ENCODE measurements at places on chromosomes 1 and 21.

GRCh38 chr1:200391747-200392146 is 18.1 kb downstream of the ZNF281 start:
- DNase-seq, result no peak

- DNase-seq, result no peak
Observed at GRCh38 chr1:46072975-46073374, 59.5 kb downstream of the PIK3R3 start.

- no peak for DNase-seq
Observed at GRCh38 chr1:153277852-153278251, 18.4 kb downstream of the LORICRIN start.

DNA sequence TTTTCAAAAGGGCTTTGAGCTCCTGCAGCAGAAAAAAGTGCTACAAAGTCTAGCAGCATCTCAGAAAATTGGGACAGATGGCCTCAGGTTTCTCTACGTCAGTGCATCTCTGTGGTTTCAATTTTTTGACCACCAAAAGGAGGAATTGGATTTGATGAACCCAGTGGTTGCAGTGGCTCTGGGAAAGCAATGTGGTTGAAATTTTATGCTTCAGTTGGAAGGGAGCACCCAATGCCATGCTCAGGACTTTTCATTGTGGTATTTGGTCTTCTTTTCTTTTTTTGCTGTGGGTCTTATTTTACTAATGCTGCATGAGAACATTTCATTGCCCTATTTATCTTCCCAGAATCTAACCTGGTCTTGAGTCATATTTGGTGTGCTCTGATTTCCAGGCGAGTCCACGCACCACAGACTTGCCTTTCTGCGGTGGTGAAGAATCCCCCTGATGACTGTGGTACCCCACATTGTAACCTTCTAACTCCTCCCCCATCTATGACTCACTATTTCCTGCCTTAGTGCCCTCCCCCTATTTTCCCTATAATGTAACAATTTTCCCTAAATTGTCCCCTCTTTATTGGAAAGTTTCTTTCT is 56.7 kb downstream of the S1PR1 start:
- DNase-seq, result no peak

DNA sequence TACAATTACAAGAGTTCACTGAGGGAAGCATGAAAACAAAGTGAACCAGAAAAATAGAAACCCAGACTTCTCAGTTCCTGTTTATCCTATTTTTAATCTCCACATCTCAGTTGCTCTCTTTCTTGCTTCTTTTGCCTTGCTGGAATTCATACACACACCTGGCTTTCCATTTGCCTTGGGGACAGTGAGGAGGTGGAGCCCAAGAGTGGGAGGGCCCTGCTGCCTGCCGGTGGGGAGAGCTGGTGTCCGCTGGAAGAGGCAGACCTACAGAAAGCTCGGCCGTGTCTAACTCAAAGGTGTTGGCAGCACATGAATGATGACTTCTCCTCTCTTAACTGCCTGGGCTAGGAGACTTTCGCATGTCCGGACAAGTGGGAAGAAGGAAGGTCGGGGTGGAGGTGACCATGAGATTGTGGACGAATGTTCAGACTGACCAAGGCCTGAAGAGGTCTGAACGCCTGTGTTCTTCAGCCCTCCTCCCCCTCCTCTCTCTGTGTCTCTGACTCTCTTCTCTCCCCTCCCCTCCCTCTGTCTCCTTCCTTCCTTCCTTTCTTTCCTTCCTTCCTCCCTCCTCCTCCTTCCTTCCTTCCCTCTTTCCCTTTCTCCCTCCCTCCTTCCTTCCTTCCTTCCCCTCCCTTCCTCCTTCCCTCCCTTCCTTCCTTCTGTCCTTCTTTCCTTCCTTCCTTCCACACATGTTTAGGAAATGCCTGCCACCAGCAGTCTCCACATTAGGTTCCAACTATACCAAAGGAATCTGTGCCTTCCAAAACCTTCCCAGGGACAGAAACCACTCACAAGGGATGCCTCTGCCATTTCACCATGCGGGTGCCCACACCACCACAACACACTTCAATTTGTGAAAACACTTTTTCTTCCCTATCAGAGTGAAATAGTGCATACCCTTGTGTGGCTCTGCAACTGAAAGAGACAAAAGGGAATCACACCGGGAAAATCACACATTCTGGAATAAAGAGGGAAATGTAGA is 157.3 kb upstream of the RUNX1 start:
- DNase-seq, result no peak

- no peak for DNase-seq
Observed at GRCh38 chr1:116739371-116740012, 14.7 kb upstream of the CD2 start.

DNA sequence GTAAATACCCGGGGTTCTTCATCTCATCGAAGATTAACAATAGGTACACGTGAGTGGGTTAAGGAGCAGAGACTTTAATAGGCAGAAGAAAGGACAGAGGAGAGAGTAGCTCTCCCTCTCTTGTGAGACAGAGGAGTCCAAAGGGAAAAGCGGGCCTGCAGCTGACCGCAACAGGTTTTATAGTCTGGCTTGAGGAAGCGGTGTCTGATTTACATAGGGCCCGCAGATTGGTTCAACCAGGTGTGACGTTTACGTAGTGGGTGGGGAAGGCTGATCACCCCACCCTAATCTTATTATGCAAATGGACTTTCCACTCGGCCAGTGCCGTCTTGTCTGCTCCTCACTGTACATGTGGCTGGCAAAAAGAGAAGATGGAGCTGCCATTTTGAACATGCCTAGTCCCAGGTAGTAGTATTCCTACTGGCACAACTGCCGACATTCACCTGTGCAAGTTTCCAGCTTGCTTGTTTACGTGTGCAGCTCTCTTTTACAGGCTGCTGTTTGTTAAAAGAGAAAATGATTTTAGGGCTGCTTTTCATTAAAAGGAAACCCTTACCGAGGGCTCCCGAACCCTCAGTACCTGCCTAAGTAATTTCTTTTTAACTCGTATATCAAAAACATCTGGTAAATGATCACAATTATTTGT is 10.6 kb downstream of the CDC14A start:
- DNase-seq, result no peak

DNA sequence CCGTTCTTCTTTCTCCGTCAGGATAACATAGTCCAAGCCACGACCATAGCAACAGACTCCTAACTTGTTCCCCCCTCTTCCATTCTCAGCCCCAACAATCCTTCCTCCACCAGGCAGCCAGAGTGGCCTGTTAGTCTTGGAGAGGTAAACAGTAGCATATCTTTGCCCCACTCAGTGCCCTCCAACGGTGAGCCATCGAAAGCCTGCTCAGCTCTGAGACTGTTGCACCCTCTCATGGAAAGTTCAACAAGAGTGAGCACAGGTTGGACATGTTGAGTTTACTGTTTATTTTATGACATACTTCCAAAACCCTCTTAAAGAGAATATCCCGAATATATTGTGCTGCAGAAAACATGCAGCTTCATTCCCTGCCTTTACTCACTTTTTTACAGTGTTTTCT is 30.1 kb upstream of the BACE2 start:
- DNase-seq, result no peak

- peak; percentile 86 for DNase-seq
Observed at GRCh38 chr1:157963713-157964112, 29.7 kb upstream of the KIRREL1 start.

DNA sequence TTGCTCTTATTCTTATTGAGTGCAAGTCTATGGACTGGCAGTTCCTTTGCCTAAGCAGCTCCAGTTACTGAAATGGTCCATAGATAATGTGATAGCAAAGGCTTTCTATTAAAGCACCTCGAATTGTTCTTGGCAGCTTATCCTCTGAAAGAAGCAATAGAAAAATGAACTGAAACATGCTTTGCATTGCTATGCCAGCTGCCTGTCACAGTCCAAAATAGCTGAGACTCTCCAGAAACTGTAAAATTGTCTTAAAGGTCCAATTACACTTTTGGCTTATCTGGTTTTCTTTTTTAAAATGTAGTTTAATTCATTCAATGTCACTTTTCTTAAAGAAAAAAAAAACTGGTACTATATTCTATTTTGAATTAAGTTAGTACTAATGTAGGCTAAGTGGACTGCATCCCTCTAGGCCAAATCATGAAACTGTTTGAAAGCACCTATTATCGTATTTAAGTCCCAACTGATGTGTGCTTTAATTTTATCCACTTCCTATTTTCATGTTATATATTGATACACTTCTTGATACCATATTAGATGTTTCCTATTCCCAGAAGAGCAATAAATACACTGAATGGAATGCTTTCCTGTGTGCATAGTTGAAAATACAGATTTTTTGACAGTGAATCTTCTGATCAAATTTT is 208.0 kb upstream of the DEPDC1 start:
- DNase-seq, result no peak

GRCh38 chr1:8256321-8256720 is 61.6 kb upstream of the SLC45A1 start:
- no peak for DNase-seq
